ENCODE measurements at places on chromosomes 7 and 10.

- no peak for DNase-seq
Measured at GRCh38 chr10:72026278-72027111, 61.9 kb downstream of the SPOCK2 start.

GRCh38 chr10:126434235-126434634 is 46.0 kb upstream of the ADAM12 start:
- DNase-seq: no peak

GRCh38 chr10:10995120-10995519 is 22.6 kb upstream of the CELF2 start:
- DNase-seq: no peak

GRCh38 chr10:75353183-75353582 is 48.4 kb downstream of the ZNF503 start:
- no peak for DNase-seq

GRCh38 chr7:46281071-46281470 is 360.0 kb upstream of the IGFBP3 start:
- no peak for DNase-seq

GRCh38 chr7:31493714-31494181 is 20.1 kb upstream of the ITPRID1 start:
- no peak for DNase-seq

DNA sequence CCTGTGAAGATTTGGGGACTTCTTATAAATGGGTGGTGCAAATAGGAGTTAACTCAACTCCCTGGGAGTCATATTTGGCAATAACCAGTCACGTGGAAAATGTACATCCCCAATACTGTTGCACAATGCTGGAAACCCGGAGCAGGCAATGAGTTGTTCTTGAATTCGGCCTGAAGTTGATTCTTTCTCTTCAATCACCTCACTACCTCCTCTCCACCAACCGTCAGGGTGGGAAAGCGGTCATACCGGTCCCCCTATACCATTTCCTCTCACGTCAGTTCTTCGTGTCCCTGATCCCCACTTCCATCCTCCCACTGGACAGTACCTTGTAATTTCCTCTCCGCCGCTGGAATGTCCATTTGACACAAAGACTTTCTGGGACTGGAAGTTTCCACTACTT is 2.8 kb downstream of the GIMAP5 start:
- DNase-seq: no peak
